SW 1271 (cell line): ENCODE measurements at places on chromosomes 5 and 9.

GRCh38 chr5:168047043-168047668 lies 244.3 kb upstream of the WWC1 start:
- DNase-seq: peak; percentile 5

DNA sequence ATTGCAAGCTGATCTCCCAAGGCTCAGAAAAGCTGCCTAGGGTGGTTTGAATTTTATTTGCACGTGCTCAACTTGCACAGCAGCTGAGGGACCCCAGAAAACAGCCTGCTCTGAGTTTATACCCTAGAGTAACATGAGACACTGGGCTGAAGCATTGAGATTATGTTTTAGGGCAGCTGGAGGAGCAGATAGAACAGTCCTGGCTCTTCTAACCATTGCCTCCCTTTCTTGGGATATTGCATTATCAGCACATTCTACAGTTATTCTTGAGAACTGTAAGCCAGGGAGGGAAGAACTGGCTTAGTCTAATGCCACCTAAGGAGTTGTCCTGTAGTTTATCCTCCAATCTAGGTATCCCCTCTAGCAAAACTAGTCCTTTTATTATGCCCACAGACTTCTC lies 10.3 kb downstream of the SMC2 start:
- no peak for DNase-seq

DNA sequence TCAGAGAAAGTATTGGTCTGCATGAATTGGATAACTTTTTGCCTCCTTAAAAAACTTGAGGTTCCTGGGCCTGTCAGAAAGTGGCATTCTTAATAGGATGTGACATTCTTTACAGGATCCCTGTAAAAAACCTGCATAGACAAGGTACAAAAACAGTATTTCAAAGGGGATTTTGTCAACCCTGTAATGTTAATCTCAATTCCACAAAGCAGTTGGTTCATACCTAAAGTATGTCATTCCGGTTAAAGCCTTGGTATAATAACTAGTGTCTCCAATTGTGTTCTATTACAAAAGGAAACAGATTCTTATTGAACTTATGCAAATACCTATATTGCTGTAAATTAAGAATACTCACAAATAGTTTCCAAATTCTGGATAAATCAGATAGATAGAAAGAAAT lies 169.7 kb downstream of the CDH10 start:
- no peak for DNase-seq

- no peak for DNase-seq
Measured at GRCh38 chr5:36298552-36298951, 3.1 kb downstream of the RANBP3L start.

DNA sequence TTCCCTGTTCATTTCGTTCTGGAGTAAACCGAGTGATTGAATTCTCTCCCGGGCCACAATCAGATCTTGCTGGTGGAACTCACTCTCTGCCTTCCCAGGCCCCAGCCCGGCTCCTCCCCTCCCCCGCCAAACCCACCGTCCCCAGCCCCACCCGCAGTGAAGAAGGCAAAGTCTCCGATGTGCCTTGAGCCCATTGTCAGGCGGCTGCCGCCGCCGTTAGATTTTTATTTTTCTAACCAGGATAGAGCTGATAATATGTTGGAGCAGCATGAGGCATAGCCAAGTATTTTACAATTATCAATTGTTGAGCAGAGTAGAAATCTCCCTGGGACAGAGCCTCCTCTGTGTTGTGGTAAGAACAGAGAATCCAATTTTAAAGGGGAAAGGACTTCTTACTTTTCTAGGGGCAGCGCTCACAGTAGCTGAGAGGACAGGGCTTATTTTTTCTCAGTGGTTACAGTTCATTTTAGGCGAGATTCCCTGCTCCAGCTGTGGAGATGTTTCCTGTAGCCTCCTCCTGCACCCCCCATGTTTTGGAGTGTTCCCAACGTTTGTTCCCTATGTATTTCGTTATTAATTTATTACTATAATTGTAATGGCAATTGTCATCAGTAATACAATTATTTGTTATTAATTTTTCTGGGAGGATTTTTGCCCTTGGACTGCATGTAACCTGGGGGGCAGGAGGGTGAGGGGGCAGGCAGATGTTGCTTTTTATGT lies 1.3 kb downstream of the PSAT1 start:
- DNase-seq: no peak

DNA sequence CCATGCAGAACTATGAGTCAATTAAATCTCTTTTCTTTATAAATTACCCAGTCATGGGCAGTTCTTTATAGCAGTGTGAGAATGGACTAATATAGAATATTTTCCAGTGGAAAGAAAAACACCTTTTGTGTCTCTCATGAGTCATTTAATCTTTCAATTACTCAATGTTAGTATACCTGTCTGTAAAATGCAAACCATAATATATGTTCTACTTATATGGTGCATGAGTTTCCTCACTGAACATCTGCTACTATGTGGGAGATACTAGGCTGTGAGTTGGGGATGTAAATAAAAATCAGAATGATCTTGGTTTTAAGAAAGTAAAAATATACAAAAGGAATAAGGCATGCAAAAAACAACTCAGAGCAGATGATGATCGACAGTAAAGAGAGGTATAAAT lies 15.0 kb downstream of the CDH10 start:
- no peak for DNase-seq

DNA sequence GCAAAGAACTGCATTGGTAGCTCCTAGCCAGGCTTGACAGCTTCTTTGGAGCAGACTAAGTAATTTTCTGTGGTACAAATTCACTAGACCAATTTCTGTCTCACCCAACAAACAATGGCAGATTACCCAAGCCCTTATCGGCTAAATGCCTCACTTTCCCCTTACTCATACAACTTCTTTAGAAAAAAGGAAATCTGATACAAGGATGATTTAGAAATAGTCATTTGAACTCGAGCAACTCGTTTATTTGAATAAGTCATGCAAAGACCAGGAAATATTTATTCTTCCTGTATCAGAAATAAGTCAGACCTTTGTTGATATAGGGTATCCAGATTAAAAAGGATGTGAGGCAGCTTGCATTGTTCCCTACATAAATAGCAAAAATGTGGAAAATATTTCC lies 170.4 kb upstream of the CDH6 start:
- no peak for DNase-seq

DNA sequence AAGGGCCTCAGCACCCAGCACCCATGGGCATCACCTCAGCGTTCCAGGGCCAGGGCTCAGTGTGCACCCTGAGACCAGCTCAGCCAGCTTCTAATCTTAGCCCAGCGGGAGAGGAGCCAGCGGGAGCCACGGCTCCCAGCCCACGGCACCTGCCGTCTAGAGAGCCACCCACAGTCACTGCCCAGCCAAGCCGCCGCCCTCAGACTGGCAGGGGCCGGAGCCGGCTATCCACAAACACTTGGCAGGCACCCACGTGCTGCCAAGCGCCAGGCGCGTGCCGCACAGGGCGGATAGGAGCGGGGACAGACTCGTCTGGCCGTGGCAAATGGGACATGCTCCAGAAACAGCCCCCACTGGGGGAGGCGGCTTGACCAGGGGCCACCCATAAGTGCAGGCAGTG lies 18.6 kb downstream of the BRD3 start:
- DNase-seq: no peak

DNA sequence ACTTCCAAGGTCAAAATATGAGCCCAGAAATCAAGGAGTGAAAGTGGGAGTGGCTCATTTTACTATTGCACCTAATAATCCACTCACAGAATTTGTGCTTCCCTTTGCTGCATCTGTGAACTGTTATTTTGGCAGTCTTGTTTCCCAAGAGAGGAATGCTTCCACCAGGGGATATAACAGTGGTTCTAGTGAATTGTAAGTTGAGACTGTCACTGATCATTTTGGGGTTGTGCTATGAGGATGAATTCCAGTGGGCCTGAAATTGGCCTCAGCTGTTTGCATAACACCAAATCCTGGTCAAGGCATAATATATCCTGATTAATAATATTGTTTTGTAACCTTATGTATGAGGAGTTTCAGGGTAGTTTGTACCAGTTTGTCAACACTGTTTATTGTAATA lies 14.4 kb downstream of the FAM200C start:
- no peak for DNase-seq

DNA sequence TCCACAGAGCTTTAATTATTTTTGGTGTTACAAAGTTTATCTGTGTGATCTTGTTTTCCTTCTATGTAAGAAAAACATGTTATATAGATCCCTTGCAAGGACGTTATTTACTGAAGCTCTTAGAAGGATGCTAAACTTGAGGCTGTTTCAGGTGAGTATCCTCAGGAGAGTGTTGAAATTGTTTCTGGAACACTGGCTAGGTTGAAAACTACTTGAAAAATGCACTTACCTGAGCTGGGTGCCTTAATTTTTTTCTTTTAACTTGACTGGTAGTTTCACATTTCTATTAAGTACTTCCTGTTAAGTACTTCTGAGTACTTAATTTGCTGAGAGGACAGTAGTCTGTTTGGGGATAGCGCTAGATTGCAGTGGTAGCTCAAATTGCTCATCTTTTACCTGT lies 18.1 kb downstream of the GPBP1 start:
- no peak for DNase-seq

- DNase-seq: no peak
Measured at GRCh38 chr5:9467199-9468059, 78.4 kb downstream of the SEMA5A start.

GRCh38 chr5:78758169-78758839 lies 109.7 kb upstream of the LHFPL2 start:
- DNase-seq: no peak

DNA sequence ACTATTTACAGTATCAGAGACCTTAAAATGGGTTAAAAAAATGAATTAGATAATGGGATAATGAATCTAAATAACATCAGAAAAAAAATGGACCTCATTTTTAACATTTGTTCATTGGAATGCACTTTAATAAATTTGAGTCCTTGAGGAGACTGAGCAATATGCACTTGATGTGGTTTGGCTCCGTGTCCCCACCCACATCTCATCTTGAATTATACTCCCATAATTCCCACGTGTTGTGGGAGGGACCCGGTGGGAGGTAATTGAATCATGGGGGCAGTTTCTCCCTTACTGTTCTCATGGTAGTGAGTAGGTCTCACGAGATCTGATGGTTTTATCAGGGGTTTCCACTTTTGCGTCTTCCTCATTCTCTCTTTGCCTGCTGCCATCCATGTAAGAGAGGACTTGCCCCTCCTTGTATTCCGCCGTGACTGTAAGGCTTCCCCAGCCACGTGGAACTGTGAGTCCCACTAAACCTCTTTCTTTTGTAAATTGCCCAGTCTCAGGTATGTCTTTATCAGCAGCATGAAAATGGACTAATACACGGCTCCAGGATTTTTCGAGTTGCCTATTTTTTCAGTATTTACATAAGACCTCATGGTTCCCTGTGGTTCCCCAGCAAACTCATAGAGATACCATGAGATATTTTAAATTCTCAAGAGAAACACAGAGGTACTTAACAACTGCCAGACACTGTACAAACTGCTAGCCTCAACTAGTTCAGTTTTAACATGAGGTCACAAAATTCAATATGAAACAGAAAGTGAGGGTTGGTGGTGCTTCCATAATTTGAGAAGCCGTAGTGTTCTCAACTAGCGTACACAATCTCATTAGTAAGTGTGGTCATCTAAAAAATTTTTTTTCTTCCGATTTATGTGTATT lies 128.3 kb downstream of the TLE1 start:
- no peak for DNase-seq

DNA sequence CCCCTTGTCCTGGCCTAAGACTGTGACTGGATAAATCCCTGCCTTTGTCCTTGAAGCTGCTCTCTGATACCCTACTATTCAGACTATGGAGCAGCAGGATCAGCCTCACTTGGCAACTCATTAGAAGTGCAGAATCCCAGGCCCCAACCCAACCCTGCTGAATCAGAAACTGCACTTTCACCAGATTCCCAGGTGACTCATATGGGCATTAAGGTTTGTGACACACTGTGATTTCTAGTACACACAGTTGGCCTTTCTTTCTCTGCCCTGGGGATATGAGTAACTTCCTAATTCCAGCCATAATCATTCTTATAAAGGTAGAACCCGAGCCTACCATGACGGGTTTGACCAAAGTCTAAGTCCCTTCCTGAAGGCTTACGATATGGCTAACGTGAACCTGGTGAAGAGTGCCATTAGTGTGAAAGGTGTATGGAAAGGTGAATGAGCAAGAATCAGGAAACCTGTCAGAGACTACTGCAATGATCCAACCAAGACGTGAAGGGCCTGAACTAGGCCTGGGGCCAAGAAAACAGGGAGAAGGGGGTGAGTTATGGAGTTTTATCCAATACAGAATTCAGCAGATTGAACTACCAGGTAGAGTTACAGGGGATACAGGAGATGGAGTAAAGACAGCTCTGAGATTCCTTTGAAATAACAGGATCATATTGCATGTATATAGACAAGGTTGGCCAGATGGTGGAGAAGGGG lies 533.0 kb downstream of the BNC2 start:
- DNase-seq: peak; percentile 17

GRCh38 chr5:103360475-103360874 lies 101.9 kb downstream of the MACIR start:
- DNase-seq: no peak

- DNase-seq: no peak
Measured at GRCh38 chr9:24459953-24460352, 85.7 kb downstream of the IZUMO3 start.

GRCh38 chr9:134375430-134376385 lies 49.5 kb downstream of the RXRA start:
- DNase-seq: no peak

GRCh38 chr5:93252165-93252564 lies 328.9 kb downstream of the NR2F1-AS1 start:
- peak; percentile 61 for DNase-seq

DNA sequence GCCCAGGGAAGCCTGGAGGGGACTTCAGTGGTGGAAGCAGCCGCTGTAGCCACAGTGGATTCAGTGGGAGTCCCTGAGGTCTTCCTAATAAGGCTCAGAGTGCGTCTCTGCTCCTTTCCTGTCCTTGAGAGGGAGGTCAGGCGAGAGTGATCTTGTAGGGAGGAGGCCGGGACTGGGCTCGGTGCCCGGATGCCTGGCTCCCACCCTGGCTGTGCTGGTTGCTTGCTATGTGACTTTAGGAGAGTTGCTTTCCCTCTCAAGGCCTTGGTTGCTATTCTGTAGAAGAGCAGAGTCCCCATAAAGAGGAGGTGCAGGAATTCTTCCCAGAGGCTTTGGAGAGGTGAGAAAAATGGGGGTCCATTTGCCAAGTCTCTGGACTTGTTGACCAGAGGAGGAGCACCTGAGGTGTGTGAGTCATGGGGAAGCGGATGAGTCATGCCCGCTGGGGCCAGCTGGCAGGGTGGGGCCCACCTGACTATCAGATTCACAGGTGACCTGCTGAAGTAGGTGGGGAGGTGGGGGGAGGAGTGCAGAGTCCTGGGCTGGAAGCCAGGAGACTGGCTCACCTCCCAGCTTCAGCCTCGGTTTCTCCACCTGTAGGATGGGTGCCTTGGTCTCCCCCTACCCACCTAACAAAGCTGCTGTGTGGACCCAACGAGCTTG lies 13.8 kb downstream of the GSN start:
- peak; percentile 87 for DNase-seq

DNA sequence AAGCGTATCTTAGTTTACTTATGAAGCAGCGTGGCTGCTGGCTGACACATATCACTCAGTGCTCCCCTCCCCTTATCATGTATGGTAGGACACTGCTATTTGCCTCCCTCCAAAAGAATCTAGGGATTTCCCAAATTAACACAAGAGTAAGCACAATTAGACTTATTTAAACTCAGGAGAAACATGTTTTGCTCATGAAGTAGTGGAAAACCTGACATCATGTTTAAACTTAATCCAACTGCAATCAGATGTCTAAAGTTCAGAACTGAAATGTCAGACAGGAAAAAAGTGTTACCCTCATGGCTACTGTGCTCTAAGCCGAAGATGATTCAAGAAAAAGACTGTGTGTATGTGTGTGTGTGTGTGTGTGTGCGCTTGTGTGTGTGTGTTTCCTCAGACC lies 324.1 kb upstream of the TNC start:
- DNase-seq: no peak

- no peak for DNase-seq
Measured at GRCh38 chr5:154577416-154577815, 99.4 kb upstream of the HAND1 start.

GRCh38 chr5:78610636-78611035 lies 37.9 kb downstream of the LHFPL2 start:
- DNase-seq: no peak
